ENCODE measurements at places on chromosomes 5 and 9.

DNA sequence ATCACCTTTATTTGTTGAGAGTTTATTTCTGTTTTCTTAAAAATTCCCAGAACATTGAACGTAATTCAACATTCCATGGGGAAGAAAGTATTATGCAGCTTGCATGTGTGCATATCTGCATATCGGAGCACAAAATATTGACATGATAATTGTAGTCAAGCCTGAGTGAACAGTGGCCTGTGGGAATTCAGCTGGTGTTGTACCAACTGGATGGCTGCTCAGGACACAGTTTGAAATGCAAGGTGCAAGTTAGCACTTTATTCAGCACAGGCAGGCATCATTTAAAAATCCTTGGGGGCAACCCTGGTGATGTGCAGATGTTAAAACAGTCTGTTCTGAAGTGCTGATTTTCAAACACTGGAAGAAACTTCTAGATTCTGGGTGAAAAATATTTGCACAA, 82.4 kb downstream of the CNTLN start:
- no peak for DNase-seq

GRCh38 chr9:89405826-89406225, 87.5 kb downstream of the SECISBP2 start:
- DNase-seq = no peak

GRCh38 chr5:88847420-88847819, 35.6 kb downstream of the MEF2C start:
- DNase-seq = no peak

DNA sequence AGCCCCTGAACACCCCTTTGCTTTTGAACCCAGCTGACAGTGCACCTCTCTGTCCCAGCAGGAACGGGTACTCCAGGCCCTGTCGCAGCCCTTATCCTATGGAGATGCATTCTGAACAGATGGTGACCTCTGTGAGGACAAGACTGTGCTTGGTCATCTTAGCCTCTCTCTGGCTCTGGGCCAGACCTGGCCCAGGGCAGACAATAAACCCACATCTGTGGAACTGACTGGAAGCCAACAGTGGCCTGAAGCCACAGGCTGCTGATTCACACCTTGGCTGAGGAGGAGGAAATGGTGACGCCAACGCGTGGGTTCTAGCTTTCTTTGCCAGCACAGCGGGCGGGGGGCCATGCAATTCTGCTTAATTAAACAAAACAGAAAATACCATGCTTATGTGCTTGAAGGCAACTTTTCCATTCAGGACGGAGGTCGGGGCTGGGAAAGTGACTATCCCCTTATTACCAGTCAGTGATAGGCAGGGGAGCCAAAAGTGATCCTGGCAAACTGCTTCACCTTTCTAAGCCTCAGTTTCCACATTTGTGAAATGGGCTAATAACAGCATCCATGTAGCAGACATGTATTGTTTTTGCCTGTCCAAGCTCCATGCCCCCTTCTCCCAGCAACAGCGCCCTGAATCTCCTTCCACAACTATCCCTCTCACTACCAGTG, 10.8 kb downstream of the SH3PXD2B start:
- DNase-seq = peak; percentile 88

DNA sequence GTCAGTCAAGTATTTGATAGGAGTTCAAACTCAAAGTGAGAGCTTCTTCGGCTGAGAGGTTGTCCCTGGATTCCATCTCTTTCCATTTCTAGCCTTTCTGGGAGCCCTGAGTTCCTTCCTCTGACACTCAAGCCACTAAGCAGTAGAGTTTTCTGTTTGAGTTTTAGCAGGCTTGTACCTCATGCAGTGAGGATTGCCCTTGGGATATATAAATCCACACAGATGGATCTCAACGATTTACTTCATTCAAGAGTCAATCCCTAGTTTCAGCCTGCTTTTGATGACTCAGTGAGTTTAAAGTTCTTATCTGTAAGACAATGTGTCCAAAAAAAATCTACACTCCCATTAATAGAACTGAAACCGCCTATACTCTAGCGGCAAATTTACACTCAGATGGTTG, 2240.9 kb upstream of the WWC1 start:
- DNase-seq = no peak

DNA sequence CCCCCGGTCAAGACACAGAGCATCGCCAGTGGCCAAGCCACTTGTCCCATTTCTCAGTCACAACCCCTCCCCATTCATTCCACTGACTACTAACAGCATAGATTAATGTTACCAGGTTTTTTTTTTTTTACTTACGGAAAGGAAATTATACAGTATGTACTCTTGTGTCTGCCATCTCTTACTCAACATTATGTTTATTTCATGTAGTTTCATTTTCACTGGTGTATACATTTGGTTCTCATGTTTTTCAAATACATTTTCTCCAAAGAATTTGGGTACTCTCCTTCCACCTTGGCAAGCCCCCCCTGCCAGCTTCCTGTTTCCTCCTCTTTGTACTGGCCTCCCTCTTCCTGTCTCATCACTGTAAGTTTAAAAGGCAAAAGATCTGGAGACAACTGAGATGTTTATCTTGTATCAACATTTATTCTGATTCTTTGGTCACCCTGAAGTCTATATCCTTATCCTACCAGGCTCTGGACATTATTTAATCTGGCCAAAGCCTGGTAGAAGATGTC, 207.3 kb downstream of the SAXO1 start:
- DNase-seq = no peak
